ENCODE measurements at places on chromosomes 5 and 9. TPM values are rescaled to one million over a fixed set of nuclear protein-coding genes. Genes with fewer than 3 reads are reported as not detected.

RIGI gene
- total RNA-seq: 10.1 TPM

FLT4 gene
- total RNA-seq: 15.6 TPM

CTSL gene
- 93.3 TPM for total RNA-seq

PCDHA4 gene
- 0.45 TPM for total RNA-seq

PTPDC1 gene
- total RNA-seq: 17.1 TPM

SOHLH1 gene
- total RNA-seq: not detected

SARDH gene
- 2.9 TPM for total RNA-seq

IRGM gene
- total RNA-seq: not detected

GNPDA1 gene
- total RNA-seq: 23.7 TPM

CCDC180 gene
- total RNA-seq: 4.2 TPM

PCDHGA11 gene
- total RNA-seq: 5.1 TPM

MCCC2 gene
- 23.3 TPM for total RNA-seq

N4BP3 gene
- total RNA-seq: 1.8 TPM

CDH6 gene
- total RNA-seq: 5.3 TPM

GLDC gene
- 0.17 TPM for total RNA-seq

FOXD4L4 gene
- total RNA-seq: not detected

MAMDC2 gene
- total RNA-seq: 147 TPM

FBP1 gene
- total RNA-seq: 4.6 TPM

EPB41L4B gene
- 1.4 TPM for total RNA-seq

TOR4A gene
- total RNA-seq: 7.6 TPM

ARAP3 gene
- 9.2 TPM for total RNA-seq

FAM200C gene
- total RNA-seq: 7.6 TPM

CYLC2 gene
- total RNA-seq: not detected

MCTP1 gene
- total RNA-seq: 11.2 TPM

PDZD2 gene
- total RNA-seq: 10.2 TPM

GDA gene
- total RNA-seq: not detected

LRRC70 gene
- total RNA-seq: 2.0 TPM

DOCK8 gene
- 45.1 TPM for total RNA-seq

PRUNE2 gene
- total RNA-seq: 709 TPM

PCDHGA4 gene
- total RNA-seq: 3.6 TPM

ROPN1L gene
- 1.7 TPM for total RNA-seq

ADGRV1 gene
- 0.42 TPM for total RNA-seq

STPG3 gene
- total RNA-seq: not detected

DMGDH gene
- total RNA-seq: 3.3 TPM

BAAT gene
- total RNA-seq: not detected

TRIM7 gene
- total RNA-seq: 5.8 TPM

SLC4A9 gene
- not detected for total RNA-seq

PCDHGA7 gene
- total RNA-seq: 7.5 TPM

CDC23 gene
- 21.2 TPM for total RNA-seq

EQTN gene
- total RNA-seq: 0.32 TPM

BHMT2 gene
- 58.6 TPM for total RNA-seq

PCDHA13 gene
- total RNA-seq: 0.39 TPM

NR5A1 gene
- not detected for total RNA-seq

PJA2 gene
- total RNA-seq: 162 TPM

Measured in esophagus muscularis mucosa (tissue), 4 donors.